Stimulated activated CD4-positive, alpha-beta T cell treated with anti-CD3 and anti-CD28 coated beads, TNF-alpha, amount 100 ng/mL, for 1 hour (primary cell): ENCODE measurements at places on chromosomes 16 and 17.

DNA sequence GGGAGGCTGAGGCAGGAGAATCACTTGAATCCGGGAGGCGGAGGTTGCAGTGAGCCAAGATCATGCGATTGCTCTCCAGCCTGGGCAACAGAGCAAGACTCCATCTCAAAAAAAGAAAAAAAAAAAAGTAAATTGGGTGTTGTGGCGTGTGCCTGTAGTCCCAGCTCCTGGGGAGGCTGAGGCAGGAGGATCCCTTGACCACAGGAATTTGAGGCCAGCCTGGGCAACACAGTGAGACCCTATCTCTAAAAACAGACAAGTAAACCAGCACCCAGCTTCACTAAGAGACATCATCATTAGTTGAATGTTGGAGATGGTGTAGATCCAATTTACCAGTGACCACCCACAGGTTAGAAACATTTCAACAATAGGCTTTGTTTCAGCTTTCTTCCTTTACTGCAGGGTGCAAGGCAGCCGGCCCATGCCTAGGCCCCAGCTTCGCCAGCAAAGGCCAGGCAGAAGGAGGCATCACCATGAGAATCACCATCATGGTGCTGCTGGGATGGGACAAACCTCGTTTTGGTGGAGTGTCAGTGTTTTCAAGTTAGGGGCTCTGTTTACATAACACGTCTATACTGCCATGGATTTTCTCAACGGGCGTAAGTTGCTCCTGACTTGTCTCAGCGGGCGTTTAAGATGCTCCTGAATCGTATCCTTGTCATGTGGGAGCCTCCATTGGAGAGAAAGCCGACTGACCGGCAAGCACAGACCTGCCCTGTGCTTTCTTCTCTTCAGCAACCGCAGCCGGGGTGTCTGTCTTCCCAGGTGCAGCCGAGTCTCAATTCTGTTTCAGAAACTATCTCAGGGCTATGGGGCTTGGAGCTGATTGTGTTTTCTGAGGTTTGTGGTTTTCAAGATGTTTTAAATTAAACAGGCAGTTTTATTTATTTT is 7.3 kb downstream of the TCF25 start:
- DNase-seq = no peak

- no peak for DNase-seq
These were observed 460.8 kb upstream of the TOM1L1 start for GRCh38 chr17:54439816-54440215.

- DNase-seq = no peak
These were observed 72.6 kb upstream of the METRNL start for GRCh38 chr17:83006515-83007455.

DNA sequence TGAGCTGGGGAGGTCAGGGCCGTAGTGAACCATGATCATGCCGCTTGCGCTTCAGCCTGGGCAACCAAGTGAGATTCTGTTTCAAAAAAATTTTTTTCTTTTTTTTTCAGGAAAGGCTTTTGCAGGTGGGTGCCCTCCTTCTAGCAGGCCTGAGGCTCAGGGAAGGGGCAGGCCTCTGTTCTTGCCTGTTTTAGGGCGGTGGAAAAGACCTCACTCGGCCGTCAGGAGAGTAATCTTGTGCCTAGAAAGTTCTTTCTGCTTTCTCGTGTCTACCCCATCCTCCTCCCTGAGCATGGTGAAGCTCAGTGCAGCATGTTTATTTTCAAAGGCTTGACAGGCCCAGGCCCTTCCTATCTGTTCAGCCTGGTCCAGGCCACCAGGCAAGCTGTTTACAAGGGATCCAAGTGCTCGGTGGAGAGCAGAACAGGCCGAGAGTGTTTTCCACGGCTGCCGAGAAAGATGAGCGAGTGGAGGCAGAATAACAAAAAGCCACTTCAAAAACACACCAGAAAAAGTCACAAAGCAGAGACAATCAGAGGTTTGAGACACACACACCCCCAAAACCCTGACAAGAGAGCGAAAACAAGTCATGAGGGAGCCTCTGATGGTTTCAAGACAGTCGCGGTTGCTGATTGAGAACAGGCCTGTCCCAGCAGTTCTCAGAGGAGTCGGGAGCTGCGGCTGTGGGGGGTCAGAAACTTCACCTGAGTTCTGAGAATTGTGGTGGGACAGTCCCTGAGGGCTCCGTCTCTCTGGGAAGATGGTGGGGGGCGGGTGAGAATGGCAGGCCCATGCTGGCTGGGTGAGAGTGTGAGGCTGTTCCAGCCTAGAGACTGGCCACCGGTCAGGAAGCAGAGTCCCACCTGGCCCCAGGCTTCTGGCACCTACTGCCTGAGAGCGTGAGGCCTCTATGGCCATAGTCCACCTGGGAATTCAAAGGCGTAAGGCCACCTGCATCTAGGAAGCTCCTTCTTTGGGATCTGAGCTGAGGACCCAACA is 37.5 kb upstream of the CCR7 start:
- DNase-seq = no peak

DNA sequence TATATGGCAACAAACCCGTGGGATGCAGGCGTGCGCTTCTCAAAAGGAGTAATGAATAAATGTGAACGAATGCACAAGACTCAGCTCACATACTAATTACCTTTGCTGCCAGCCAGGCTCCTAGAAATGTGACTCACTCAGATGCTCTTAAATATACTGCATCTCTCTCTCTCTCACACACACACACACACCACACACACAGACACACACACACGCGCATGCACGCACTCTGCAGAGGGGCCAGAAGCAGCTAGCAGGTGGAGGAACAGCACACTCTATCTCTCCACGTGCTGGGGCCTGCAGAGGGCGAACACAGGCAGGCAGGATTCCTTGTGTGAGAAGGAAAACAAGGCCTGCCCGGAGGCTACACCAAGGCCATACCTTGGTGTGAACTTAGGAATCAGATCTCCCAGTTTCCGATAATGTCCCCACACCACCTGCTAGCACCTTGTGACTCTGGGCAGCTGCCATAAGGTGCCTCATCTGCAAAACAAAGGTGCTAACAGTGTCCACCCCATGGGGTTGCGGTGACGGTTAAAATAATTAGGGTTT is 5.3 kb downstream of the GPRC5B start:
- no peak for DNase-seq

GRCh38 chr16:30017277-30017656 is 5.7 kb upstream of the C16orf92 start:
- no peak for DNase-seq
